Muscle of leg (tissue), 16 donors: ENCODE measurements at places on chromosomes 5 and 9.

DNA sequence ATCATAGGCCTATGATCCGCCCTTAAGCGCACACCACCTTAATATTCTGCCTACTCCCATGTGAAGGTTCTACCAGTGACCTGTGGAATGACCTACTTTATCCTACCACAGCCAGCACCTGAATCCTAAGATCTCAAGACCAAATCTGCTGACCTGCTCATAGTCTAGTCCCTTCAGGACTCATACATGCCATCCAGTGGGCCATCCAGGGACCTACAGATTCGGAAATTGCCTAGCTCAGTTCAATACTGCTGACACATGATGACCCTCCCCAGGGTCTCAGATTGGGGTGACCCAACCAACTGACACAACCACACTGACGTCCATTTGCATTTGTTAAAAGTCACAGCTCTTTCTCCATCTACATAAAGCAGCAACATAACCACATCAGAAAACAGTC, 443.8 kb upstream of the ST8SIA4 start:
- DNase-seq: no peak

GRCh38 chr9:20377790-20378189, 244.5 kb downstream of the MLLT3 start:
- DNase-seq: no peak

- DNase-seq: peak; percentile 33
These were observed 378.9 kb downstream of the ELAVL2 start for GRCh38 chr9:23447166-23447565.

GRCh38 chr9:76655121-76655541, 109.1 kb upstream of the PCA3 start:
- no peak for DNase-seq

DNA sequence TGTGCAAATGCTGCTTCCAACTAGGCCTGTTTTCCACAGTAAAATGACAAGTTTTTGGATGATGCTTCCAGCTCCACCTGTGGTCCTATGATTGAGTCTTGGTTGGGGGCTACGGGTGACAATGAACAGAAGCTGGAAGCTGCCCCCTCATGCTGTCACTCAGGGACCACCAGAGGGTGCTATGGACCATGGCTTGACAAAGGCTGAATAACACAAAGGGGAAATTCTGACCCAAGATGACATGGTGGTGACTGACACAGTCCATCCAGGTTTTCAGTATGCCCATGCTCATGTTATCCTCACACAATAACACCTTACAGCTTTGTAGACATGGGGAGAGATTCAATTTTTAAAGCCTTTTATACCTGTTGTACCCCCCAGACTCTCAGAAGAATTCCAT, 23.9 kb upstream of the SAP30L start:
- DNase-seq: no peak

GRCh38 chr9:111603041-111603440, 3.6 kb upstream of the PTGR1 start:
- no peak for DNase-seq

DNA sequence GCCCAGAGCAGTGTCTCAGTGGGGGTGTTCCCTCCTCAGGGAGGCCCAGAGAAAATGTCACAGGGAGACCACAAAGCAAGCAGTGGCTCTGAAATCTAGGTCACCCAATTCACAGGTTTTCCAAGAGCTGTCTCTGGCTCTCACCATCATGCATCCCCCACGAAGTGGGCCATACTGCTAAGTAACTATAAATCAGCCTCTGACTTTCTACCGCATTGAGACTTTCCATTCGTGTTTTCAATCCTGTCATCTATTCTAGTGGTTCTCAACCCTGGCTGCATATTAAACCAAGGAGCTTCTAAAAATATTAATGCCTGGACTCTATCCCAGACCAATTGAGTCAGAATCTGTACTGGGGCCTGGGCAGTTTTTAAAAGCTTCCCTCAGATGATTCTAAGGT, 2.0 kb upstream of the C1QTNF3 start:
- peak; percentile 63 for DNase-seq
